Transverse colon (tissue), 4 donors: ENCODE measurements at places on chromosomes 7 and 10. TPM values are rescaled to one million over a fixed set of nuclear protein-coding genes. Genes with fewer than 3 reads are reported as not detected.

- no peak for DNase-seq
- H3K27ac ChIP-seq, result no peak overlapping the region
- H3K27me3 ChIP-seq, result no peaks in the 10 kb centered on the region
- no peaks in the 10 kb centered on the region for H3K36me3 ChIP-seq
- H3K4me1 ChIP-seq, result no peaks in the 10 kb centered on the region
- no peak overlapping the region for H3K4me3 ChIP-seq
Observed at GRCh38 chr7:129208667-129209066, 16.2 kb upstream of the AHCYL2 start.

DNA sequence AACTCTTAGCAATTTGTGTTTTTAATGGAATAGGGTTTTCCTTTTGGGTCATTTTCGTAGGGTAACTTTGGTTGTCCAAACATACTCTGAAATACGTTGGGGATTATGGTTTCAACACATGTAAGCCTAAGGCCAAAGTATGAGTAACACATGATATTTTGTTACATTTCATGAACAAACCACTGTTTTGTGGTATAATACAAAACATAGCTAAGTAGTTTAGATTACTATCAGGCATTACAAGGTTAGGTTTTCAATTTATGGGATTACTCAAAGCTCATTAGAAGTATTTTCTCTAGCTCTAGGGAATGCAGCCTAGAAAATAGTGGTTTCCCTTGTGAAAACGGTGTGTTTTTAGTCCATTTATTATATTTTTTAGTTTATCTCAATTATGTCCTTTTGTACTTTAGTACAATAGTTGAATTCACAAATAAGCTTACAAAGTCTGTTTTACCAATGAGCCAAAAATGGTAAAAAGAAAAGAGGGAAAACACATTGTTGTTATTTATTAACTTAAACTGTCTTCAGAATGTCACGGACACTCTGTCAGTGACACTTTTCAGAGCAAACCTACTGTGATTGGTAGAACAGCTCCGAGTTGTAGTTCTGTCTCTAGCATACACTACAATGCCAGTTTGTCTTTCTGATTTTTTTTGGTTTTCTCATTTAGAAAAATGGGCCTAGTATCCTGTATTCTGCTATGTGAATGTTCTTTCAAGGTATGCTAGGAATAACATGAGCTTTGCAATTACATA lies 473.7 kb downstream of the SUGCT start:
- no peak for DNase-seq
- no peaks in the 10 kb centered on the region for H3K4me1 ChIP-seq
- H3K36me3 ChIP-seq, result no peaks in the 10 kb centered on the region
- no peak overlapping the region for H3K27ac ChIP-seq
- H3K27me3 ChIP-seq, result no peaks in the 10 kb centered on the region

DNA sequence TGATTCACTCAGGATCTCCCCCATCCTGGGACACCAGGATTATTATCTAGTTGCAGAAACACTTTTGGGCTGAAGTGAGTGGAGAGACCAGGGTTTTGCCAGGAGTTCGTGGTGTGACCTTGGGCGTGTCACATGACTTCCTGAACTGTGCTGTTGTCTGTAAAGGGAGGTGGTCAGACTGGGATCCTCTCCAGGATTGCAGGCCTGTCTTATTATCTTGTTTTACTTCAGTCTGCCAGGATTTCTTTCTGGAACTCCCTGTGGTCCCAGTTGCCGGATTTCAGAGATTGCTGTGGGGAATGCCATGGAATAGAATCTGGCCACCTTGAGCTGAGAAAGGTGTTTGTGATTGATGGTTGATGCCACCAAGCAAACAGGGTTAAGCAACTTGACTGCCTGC lies 35.8 kb downstream of the CRCP start:
- peak; percentile 20 for DNase-seq
- H3K4me3 ChIP-seq, result no peak overlapping the region

DNA sequence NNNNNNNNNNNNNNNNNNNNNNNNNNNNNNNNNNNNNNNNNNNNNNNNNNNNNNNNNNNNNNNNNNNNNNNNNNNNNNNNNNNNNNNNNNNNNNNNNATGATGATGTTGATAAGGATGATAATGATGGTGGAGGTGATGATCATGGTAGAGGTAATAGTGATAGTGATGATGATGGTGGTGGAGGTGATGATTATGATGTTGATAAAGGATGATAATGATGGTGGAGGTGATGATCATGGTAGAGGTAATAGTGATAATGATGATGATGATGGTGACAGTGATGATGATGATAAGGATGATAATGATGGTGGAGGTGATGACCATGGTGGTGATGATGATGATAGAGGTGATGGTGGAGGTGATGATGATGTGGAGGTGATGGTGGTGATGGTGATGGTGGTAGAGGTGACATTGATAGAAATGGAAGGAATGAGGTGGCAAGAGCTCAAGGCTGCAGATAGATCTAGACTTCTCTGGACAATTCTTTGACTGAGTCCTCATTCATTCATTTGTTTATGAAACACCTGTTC lies 47.8 kb downstream of the FAM20C start:
- H3K27ac ChIP-seq, result no peak overlapping the region
- no peak overlapping the region for H3K4me3 ChIP-seq
- H3K4me1 ChIP-seq, result peaks cover 21% of the 10 kb centered on the region
- H3K36me3 ChIP-seq, result no peaks in the 10 kb centered on the region

GRCh38 chr10:74851831-74852230 lies 25.4 kb downstream of the KAT6B start:
- peaks cover 17% of the 10 kb centered on the region for H3K4me1 ChIP-seq
- no peaks in the 10 kb centered on the region for H3K36me3 ChIP-seq
- H3K4me3 ChIP-seq, result no peak overlapping the region
- H3K27me3 ChIP-seq, result no peaks in the 10 kb centered on the region
- DNase-seq, result no peak

DNA sequence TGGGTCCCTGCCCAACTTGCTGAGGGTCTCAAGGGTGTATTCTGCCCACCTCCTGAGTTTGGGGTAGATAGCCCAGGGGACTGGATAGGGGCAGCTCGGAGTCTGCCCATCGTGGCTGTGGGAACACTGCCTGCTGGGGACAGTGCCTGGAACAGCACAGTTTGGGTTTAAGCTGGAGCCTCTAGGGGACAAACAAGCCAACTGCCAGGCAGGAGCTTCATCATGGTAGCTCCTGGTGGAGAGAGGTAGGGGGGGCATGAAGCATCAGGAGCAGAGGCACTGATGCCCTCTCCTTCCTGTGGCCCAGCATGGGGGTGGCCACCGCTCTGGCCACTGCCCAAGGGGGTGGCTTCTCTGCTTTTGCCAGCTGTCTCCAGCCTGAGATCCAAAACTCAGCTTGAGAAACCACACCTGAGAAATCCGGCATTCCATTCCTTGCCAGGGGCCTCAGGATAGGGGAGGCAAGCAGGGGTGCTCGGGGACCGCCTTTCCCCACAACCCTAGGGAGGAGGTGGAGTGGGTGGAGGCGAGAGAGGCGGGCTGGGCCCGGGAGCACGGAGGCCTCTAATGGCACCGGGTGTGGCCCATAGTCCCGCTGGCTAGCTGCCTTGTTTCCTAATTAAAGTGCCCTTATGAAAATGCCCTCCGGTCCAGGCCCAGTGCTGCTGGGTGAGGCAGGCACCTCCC lies 47.6 kb downstream of the UNC5B start:
- no peaks in the 10 kb centered on the region for H3K27me3 ChIP-seq
- H3K36me3 ChIP-seq, result no peaks in the 10 kb centered on the region
- H3K27ac ChIP-seq, result peak overlapping the region; percentile 61
- no peak overlapping the region for H3K4me3 ChIP-seq
- peaks cover 79% of the 10 kb centered on the region for H3K4me1 ChIP-seq

GRCh38 chr7:134513169-134513752 lies 14.1 kb upstream of the AKR1B10 start:
- H3K36me3 ChIP-seq, result no peaks in the 10 kb centered on the region
- H3K27me3 ChIP-seq, result no peaks in the 10 kb centered on the region
- no peaks in the 10 kb centered on the region for H3K4me1 ChIP-seq
- peak; percentile 18 for DNase-seq
- H3K27ac ChIP-seq, result no peak overlapping the region

NUP205 gene
- 84.5 TPM for total RNA-seq
